ENCODE measurements at places on chromosomes 12 and 14.

DNA sequence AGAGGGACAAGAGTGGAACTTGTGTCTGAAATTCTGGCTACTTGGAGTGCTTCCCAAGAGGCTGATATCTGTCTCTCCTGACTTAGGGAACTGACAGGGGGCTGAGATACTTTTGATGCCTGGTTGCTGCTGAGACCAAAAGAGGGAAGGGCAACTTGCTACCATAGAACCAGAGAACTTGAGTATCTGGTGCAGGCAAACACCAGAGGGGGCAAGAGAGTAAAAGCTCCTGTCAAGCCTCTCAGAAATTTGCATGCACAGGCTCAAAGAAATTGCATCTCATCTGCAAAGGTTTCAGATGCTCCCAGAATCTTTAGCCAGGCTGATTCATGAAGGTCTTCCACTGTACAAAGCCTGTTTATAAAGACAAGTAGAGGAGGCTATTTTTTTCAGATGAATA is 391.3 kb upstream of the FOXG1 start:
- DNase-seq, result peak; percentile 68

DNA sequence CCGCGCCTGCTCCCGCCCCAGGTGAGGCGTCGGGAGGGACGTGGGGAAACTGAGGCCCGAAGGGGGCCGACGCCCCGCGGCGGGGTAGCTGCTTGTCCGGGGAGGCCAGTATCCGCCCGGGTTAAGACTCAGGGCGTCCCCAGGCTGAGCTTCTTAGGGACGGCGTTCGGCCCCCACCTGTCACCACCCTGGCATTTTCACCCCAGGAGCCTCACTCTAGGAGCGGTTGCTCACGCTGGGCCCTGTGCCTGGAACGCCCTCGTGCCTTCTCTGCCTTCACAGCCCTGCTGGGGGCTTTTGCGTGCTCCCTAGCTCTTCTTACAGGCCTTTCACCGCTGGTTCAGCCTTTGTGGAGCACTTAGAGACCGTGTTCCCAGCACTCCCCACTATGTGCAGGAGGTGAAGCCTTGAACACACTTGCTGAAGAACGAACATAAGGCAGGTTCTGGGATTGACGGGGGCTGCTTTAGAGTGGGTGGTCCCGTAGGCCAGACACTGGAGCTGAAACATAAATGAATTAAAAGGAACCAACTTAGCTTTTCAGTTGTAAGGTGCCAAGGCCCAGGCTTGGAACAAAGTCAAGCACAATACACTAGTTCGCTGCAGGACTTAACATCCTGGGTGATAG is 601 bp downstream of the ZNF839 start:
- peak; percentile 53 for DNase-seq

DNA sequence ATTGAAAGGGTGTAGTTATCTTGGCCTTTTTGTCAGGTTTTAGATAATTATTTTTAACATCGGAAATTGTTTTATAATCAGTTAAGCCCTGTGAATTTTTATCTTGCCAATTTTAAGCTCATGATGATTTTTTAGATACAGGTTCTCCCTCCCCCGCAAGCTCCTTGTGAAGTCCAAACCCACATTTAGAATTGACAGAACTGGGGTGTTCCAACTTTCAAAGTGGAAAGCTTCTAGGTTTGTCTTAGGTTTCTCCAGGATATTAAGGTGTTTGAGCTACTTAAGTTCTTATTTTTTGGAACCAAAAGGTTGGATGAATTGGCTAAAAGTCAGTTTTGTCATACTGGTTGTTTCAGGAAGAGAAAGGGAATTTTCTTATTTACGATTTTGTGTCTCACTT is 49.1 kb downstream of the ATP2A2 start:
- DNase-seq, result no peak

DNA sequence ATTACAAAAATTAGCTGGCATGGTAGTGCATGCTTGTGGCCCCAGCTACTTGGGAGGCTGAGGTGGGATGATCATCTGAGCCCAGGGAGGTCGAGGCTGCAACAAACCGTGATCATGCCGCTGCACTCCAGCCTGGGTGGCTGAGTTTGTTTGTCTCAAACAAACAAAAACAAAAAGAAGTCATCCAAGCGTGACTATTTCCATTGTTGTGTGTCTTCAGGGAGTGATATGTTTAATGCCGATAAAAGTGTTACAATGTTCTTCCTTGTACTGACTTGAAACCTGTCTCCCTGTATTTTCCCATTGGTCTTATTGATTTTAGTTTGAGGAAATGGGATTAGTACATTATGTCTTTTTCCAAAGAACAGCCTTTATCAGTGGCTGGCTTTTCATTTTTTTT is 75.6 kb upstream of the USP44 start:
- no peak for DNase-seq

GRCh38 chr12:42126963-42127362 is 17.7 kb downstream of the GXYLT1 start:
- DNase-seq, result no peak

GRCh38 chr14:77106666-77107065 is 8.6 kb downstream of the CIPC start:
- peak; percentile 28 for DNase-seq

DNA sequence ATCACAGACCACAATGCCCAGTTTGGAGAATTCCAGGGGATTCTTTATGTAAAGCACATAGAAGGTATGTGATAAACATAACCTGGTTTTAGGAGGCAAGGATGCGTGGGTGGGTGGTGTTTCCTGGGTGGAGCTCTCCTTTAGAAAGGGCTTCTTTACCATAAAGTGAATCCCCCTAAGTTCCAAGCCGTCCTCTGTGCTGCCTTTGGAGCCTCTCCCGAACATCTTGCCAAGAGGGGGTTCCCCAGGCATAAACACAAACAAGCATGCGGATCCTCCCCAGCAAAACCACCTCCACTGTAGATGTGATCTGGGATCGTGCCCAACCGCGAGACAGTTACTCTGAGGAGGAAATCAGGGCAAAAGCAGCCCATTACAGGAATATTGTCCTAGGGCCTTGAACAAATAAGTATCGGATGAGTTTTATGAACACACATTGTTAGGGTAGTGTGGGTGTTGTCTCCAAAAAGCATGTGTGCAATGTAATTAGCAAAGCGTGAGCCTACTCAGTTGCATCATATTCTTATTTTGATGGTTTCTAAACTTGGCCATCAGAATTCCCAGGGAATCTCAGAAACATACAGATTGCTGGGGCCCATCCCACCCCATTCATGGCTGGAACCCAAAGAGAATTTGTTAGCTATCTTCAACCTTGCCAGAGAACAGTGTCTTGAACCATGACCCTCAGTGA is 48.8 kb upstream of the CORO1C start:
- DNase-seq, result no peak

DNA sequence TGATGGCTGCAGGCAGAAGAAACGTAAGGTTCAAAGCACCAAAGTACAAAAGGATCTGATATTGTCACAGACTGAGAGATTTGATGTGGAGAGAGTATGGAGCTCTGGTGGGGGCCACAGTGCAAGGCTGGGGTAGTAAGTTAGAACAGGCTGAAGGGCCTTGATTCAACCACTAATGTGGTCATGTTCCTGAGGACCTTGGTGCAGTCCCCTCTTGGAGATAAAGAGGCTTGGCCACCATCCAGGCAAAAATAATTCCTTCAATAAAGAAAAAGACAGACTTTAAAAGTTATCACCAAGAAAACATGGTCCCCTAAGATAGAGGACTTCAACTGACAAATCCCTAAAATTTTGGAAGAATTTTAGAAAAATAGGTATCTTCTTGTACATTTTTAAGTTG is 17.4 kb downstream of the CAPZA3 start:
- no peak for DNase-seq

GRCh38 chr14:71135911-71136310 is 228.7 kb downstream of the PCNX1 start:
- no peak for DNase-seq

GRCh38 chr14:68622856-68623255 is 170.0 kb downstream of the ZFP36L1 start:
- DNase-seq, result peak; percentile 30

- DNase-seq, result no peak
These were observed 343.0 kb downstream of the FOXG1 start for GRCh38 chr14:29109589-29109988.

GRCh38 chr12:75560167-75560566 is 48.8 kb upstream of the KRR1 start:
- DNase-seq, result no peak

Data from NCI-H82 (cell line).